PC-3 (cell line): ENCODE measurements at places on chromosomes 5 and 9. TPM values are rescaled to one million over a fixed set of nuclear protein-coding genes. Genes with fewer than 3 reads are reported as not detected.

Gene SPATA31D4
- total RNA-seq, result not detected in 2 replicates

Gene WNK2
- total RNA-seq, result 11.7 and 15.5 TPM in 2 replicates

- no peak for DNase-seq
These were observed 141.9 kb downstream of the PBX3 start for GRCh38 chr9:125889112-125889475.

Gene SPINK4
- not detected in 2 replicates for total RNA-seq

Gene PLPP7
- total RNA-seq, result 0.98 TPM in 1 of 2 replicates, not detected in the other

Gene AJM1
- total RNA-seq, result 1.4 and 2.6 TPM in 2 replicates

Gene LCN12
- 0.55 TPM in 1 of 2 replicates, not detected in the other for total RNA-seq

DNA sequence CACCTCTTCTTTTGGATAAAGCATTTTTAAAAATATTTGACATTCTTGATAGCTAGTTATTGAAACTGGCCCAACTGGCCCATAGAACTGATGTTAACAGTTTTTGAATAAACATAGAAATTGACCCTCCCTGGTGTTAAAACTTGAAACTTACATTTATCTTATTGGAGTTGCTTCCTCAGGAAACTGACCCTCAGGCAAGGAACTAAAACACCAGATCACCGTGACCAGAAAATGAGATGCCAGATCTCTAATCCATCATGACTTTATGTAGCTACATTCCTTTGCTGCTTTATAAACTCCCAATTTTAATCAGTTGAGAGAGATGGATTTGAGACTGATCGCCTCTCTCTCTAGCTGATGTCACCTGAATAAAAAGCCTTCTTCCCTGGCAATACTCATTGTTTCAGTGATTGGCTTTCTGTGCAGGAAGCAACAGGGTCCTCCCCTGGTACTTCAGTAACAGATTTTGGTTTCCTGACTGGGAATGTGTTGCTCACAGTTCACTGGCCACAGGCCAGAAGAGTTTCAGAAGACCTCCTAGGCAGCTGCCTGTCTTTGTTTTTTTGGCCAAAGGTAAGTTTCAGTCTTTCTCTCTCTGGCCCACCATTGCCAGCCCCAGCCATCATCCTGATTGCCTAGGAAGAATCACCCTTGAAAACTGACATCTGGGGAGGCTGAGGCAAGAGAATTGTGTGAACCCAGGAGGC lies 212.4 kb downstream of the DTWD2 start:
- no peak for DNase-seq

Gene CDKN2B-AS1
- 0.40 and 2.0 TPM in 2 replicates for total RNA-seq

GRCh38 chr9:4137681-4138099 lies 162.2 kb downstream of the GLIS3 start:
- peak; percentile 87 for DNase-seq

DNA sequence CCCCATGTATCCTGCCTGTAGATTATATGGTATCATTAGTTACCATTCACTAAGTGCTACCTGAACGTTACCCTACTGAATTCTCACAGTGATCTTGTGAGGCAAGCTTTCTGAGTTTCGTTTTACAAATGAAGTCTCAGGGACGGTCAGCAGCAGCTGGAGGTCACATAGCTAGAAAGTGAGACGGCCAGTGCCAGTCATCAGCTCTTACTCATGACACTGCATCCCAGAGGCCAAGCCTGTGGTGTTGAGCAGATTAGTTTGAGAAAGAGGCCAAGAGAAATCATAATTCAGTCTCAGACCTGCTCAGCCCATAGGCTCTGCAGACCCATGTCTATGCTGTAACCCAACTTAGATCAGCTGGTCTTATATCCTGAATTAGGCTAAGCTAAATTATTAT lies 95.7 kb upstream of the EGFLAM start:
- DNase-seq, result peak; percentile 4

Gene KIAA0825
- 0.07 and 0.23 TPM in 2 replicates for total RNA-seq

DNA sequence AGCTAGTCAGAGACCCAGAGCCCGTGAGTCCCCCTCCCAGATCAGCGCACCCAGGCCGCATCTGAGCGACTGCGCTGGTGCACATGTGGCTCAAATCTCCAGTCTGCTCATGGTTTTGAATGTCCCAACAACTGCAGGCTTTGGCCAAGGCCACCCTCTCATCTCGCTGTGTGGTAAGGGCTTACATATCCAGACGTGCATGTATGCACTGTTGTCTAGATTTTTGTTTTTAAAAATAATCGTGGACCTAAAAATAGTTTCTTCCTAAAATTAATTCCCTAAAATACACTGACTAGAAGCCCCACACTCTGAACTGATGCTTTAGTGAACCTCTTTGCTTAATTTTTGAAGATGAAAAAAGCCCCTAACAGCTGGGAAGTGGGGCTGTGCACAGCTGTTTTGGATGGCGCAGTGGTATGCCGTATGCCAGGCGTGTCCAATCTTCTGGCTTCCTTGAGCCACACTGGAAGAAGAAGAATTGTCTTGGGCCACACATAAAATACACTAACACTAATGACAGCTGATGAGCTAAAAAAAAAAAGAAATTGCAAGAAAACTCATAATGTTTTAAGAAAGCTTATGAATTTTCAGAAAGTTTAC lies 143.0 kb upstream of the LHFPL2 start:
- DNase-seq, result no peak

DNA sequence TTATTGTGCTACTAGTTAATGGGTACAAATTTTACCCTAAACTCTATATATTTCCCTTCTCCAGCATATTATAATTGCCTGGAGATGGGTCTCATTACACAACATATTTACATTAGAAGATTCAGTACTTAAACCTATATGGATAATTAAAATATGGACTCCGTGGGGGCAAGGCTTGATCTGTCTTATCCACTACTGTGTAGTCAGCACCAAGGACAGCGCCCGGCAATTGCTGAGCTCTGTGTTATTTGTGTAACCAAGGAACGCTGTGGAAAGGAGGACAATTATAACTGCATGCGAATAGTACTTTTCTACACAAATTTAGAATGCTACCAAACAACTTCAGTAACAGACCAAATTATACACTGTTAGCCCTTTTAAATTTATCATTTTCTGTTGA lies 77.7 kb downstream of the DNAH5 start:
- DNase-seq, result peak; percentile 73

DNA sequence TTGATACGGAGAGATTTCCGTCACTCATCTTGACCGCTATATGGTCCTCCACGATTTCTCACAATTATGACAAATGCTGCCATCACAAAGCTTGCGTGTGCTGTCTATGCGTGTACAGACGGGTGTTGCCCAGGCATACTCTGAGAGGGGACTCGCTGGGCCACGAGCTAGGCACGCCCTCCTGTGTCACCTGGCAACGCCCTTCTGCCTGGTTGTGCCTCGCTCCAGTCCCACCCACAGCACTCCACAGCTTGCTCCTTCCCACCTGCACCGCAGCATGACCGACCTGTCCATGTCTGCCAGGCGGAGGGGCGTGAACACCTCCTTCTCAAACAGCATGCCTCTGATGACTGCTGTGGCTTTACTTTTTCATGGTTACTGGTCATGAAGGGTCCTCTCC lies 55.6 kb downstream of the CAMSAP1 start:
- no peak for DNase-seq

GRCh38 chr5:147559749-147560148 lies 49.9 kb upstream of the DPYSL3 start:
- no peak for DNase-seq

Gene LMX1B
- 0.55 and 1.2 TPM in 2 replicates for total RNA-seq

GRCh38 chr9:20579524-20580314 lies 42.6 kb downstream of the MLLT3 start:
- no peak for DNase-seq

- DNase-seq, result peak; percentile 81
These were observed 463.7 kb downstream of the DNAH5 start for GRCh38 chr5:13480834-13481233.

Gene ADAMTS16
- total RNA-seq, result 1.7 and 2.0 TPM in 2 replicates

DNA sequence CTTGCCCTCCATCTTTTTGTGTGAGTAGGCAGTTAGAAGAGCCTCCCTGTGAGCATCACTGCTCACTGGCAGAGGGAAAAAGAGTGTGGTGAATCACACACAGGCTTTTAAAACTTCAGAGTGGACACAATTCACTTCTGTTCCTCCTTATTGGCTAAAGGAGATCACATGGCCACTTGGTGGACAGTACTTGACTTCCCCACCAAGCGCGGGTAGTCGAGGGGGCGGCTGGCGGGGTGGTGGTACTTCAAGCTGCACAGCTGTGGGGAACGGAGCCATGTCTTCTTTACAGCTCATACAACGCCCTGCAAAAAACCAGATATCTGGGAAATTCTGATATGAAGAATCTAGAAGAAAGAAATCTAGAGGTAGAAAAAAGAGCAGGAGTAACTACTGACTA lies 95.4 kb downstream of the PAM start:
- no peak for DNase-seq

Gene TAF11L5
- not detected in 2 replicates for total RNA-seq

- no peak for DNase-seq
These were observed 201.2 kb upstream of the MPDZ start for GRCh38 chr9:13480693-13481092.

DNA sequence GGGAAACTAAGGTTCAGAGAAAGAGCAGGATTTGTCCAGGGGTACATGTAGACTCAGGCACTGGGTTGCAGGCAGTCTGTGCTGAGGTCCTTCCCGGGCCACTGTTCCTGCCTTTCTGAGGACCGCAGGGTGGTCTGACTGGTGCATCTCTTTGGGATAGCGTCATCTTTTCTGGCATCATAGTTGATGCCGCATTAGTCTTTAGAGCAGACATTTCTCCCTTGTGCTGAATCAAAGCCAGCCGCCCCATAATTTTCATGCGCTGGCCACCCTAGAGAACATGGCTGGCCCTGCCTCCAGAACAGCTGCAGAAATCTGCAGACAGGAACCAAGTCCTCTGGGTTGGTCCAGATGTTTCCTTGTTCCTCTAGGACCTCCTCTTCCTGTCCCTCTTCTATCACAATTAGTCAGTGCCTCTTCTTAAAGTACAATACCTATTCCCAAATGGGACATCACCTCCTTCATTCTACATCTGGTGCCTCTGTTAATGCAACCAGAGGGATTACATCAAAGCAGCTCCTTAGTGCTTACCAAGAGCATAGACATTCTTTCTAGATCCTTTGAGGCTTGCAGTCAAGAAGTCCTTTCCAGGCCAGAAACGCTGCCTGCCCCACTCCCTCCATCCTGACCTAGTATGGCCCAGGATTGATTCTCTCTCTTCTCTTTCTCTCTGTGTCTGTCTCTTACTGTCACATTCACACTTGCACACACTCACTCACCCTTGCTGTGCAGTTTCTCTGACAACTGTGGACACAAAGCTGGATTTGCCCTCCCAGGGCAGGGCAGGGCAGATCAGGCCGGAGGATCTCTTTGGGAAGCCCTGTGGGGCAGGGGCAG lies 42.0 kb upstream of the ORM1 start:
- DNase-seq, result no peak

- no peak for DNase-seq
These were observed 57.2 kb downstream of the MAPKAP1 start for GRCh38 chr9:125649826-125650225.

Gene CER1
- total RNA-seq, result not detected in 2 replicates

- DNase-seq, result no peak
These were observed 621 bp downstream of the NR6A1 start for GRCh38 chr9:124770359-124771020.
